Stimulated activated naive CD8-positive, alpha-beta T cell treated with anti-CD3 and anti-CD28 coated beads, Interleukin-15, Interleukin-2, amounts not matched to agents 100 U/mL and 50 U/mL, for 24 hours (primary cell): ENCODE measurements at places on chromosomes 5 and 9.
A peak's percentile ranks its signal among the peaks of the same experiment; 100 is the strongest.

- peak; percentile 3 for DNase-seq
Observed at GRCh38 chr5:101942321-101942882, 353.7 kb downstream of the SLCO4C1 start.

DNA sequence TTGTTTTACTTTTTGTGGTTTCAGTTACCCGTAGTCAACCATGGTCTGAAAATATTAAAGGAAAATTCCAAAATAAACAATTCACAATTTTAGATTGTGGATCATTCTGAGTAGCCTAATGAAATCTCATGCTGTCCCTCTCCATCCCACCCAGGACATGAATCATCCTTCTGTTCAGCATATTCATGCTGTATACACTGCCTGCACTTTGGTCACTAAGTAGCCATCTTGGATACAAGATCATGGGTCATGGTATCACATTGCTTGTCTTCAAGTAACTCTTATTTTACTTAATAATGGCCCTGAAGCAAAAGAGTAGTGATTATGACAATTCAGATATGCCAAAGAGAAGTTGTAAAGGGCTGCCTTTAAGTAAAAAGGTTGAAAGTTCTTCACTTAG lies 536.5 kb upstream of the ACO1 start:
- no peak for DNase-seq

DNA sequence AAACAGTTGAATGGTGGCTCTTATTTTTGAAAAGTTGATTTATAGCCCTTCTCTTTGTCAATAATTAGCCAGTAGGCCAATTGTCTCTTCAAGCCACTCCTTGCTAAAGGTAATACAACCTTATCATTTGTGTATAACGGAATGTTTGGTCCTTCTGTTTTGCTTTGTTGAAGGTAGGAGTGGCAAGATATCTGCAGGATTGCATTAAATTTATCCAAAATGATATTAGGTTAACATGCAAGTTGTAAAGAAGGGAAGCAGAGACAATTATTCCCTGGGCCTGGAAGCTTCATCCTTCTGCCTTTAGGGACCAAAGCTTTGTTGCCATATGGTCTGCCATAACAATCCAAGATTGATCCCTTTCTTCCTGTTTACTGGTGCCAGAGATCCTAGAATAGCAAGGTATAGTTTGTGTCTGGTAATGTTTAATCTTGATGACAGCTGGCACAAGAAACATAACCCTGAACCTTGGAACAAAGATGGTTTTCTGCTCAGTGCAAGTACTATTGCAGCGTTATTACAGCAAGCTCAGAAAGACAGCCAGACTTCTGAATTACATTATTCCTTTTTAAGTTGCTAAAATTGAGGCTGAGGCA lies 15.5 kb upstream of the FSD1L start:
- no peak for DNase-seq

DNA sequence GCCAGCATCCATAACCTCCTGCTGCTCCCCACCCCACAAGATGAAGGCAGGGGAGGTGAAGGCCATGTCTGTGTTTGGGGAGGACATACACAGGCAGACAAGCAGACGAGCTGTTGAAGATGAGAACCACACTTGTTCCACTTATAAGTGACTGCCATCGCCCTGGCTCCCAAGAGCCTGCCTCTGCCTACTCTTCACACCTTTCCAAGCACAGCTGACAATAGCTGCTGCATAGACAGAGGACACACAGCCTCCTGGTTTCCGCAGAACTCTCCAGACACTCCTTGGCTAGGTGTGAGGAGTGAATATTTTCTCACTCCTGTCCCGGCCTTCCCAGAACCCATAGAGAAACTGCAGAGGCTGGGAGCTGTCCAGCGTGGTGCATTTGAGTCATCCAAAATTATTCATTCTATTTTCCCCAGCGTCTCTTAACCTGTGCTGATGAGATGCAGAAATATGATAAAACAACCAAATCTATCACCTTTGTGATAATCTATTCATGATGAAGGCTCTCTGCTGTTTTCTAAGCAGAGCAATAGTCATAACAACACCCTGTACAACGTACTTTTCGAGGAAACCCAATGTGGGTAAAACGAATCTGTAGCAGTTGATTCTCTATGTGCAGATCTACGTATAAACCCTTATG lies 24.7 kb downstream of the KLF9 start:
- no peak for DNase-seq

- DNase-seq: peak; percentile 39
Observed at GRCh38 chr5:138466125-138466899, 1.0 kb downstream of the EGR1 start.

DNA sequence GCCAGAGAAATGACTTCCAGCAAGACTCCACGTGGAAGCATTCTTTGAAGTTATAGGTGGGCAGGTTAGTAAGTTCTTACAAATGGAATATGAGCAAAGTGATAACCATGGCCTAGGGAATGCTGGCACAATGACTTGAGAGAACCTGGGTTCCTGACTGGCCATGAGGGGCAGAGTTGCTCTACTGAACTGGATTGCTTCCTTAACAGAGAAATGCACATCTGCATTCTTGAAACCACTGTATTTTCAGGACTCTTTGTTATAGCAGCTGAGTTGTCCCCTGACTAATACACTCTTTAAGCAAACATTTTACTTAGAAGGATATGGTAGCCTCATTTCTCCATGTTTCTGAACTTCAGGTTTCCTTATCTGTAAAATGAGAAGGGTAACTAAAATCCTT lies 108.3 kb upstream of the GNA14 start:
- DNase-seq: no peak

- no peak for DNase-seq
Observed at GRCh38 chr5:81183811-81184748, 49.0 kb upstream of the CKMT2 start.

GRCh38 chr5:91670122-91670521 lies 287.0 kb upstream of the ARRDC3 start:
- no peak for DNase-seq

DNA sequence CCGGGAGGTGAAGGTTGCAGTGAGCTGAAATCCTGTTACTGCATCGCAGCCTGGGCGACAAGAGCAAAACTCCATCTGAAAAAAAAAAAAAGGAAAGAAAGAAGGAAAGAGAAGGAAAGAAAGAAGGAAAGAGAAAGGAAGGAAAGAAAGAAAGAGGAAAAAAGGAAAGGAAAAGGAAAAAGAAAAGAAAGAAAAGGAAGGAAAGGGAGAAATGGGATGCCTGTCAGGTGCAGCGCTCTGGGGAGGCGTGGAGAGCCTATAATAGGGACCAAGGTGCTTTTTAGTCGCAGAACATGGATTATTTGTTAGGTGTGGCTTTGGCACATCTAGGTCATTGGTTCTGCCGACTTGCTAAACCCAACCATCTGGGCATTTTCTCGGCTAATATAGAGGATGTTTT lies 17.9 kb downstream of the EXOSC2 start:
- DNase-seq: no peak

- DNase-seq: no peak
Observed at GRCh38 chr5:31832966-31833365, 194.0 kb downstream of the PDZD2 start.

DNA sequence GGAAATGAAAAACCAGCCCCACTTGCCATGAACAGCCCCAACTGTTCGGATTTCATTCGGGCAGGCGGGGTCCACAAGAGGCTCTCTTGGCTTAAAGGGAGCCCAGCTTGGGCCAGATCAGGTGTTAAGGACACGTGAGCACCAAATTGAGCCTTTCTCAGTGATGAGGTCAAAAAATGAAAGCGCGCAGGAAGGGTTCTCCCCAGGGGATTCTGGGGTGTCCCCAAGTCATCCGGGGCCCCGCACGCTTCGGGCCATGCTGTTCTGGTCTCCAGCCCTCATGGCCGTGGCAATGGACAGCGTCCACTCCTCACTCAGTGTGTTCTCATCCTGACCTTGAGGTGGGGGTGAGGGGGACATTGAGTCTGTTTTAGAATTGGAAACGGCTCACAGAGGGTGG lies 10.9 kb downstream of the AK1 start:
- no peak for DNase-seq

GRCh38 chr5:113024076-113024697 lies 47.6 kb downstream of the DCP2 start:
- no peak for DNase-seq

DNA sequence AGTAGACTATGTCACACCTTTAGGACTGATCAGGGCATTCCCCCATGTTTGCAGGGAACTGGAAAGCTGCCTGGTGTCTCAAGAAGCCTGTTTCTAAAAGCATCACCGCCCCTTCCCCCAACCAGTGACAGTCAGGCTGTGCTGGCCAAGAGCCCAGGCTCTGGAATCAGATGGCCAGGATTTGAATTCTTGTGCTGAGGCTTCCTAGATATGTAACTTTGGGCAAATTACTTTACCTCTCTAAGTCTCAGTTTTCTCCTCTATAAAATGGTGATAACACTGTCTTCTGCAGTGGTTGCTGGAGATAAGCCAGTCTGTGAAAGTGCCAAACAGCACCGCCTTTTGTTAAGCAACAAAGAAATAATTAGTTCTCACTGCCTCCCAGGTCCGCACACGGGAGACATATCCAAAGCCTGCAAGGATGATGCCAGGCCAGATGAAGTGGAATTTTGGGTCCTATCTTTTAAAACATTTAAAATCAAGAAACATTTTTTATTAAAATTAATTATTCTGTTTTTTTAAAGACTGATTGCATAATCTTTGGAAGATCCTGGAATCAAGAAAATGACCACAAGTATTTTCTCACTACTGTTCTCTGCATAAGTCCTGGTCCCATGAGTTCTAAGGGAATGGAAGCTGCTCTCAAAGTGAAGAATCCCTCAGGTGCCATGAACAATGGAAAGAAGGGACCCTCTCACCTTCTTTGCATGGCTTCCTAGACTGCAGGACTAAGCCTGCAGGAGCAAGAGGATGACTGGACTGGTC lies 13.9 kb downstream of the SLC31A2 start:
- DNase-seq: no peak

GRCh38 chr9:101536938-101537337 lies 3.3 kb downstream of the RNF20 start:
- DNase-seq: peak; percentile 33

DNA sequence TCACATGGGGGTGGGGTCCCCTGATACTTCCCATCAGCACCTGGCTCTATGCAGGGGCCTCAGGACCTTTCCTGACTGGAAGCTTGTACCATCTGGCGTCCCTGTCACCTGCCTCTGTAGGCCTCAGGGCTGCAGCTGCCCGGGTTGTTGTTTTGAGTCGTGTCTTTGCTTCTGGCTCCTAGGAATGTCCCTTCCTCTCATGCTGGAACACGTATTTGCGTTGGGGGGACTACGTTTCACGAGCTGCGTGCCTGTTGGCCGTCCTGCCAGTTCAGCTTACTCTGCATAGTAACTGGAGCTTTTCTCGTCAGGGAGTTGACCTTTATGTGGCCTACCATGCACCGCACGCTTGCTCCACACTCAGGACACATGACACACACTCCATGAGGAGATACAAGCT lies 54.9 kb upstream of the IRX4 start:
- no peak for DNase-seq

DNA sequence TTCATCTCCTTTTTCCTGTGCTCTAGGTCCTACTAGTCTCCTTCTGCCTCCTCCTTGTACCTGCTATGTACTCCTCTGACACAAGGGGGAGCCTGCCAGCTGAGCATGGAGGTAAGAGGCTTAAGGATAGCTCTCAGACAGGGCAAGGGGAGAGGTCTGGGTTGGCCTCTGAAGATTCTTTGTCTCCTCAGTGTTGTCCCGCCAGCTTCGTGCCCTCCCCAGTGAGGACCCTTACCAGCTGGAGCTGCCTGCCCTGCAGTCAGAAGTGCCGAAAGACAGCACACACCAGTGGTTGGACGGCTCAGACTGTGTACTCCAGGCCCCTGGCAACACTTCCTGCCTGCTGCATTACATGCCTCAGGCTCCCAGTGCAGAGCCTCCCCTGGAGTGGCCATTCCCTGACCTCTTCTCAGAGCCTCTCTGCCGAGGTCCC lies 3.8 kb downstream of the CREB3 start:
- peak; percentile 62 for DNase-seq

DNA sequence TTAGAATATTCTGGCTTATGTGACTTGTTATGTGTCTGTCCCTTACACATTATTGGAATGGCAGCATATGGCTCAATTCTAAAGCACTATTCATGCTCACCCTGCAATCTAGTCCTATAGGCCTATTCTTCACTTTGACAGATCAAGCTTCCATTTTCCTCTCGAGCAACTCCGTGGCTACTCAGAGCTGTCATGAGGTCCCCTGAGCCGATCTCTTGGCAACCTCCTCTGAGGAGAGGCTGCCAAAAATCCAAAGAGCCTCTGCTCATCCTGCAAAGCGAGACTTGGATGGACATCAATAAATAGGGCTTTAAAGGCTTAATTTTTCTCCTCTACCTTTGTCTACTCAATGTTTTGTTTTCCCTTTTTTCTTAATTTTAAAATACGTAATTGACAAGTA lies 163.8 kb downstream of the GABRB2 start:
- DNase-seq: no peak

DNA sequence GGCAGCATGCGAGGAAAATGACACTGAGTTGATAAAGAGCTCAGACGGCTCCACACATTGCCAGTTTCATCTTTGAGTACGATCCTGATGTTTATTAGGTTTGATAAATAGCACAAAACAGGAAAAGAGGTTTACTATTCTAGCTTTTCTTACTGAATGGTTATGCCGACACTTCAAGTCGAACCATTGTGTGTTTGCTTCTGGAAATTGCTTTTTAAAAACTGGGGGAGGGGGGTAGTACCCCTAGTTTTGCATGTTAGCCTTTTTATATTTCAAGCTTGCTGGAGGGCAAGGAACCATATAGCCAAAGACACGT lies 5.2 kb downstream of the PTCH1 start:
- DNase-seq: no peak

DNA sequence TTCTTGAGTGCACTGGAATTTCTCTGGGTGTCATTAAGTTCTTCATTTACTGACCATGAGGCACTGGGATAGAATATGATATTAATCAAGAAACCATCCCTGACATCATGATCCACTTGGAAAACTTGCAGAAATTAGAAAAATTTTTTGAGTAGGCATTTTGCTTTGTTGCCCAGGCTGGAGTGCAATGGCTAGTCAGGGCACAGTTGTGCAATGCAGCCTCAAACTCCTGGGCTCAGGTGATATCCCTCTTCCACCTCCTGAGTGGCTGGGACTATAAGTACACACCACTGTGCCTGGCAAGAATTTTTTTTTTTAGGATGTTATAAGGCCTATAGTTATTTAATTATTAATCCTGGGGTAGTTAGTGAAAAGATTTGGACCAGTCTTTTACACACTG lies 106.5 kb downstream of the STK32A start:
- no peak for DNase-seq

GRCh38 chr5:20230010-20230409 lies 242.0 kb upstream of the CDH18 start:
- no peak for DNase-seq

GRCh38 chr9:128913048-128913900 lies 7.5 kb upstream of the PHYHD1 start:
- DNase-seq: no peak

GRCh38 chr5:158722940-158723339 lies 376.8 kb downstream of the EBF1 start:
- DNase-seq: no peak

GRCh38 chr5:77776554-77777206 lies 541 bp upstream of the TBCA start:
- DNase-seq: no peak

DNA sequence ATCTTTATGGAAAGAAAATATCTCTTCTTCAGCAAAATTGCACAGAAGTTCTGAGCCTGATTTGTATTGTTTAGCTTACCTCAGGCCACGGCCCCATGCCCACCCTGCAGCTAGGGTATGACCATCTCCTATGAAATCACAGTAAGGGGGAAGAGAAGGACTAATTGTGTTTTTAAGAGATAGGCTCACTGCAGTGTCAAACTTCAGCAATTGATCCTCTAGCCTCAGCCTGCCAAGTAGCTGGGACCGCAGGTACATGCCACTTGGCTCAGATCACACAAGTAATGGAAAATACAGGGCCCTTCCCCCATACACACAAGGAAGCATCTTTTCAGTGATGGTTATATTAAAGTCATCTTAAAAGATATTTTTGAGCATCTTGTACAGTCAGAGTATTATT lies 60.0 kb downstream of the DMAC1 start:
- no peak for DNase-seq

GRCh38 chr5:174303035-174303434 lies 257.5 kb downstream of the NSG2 start:
- DNase-seq: no peak
